ENCODE measurements at places on chromosomes 16 and 17. TPM values are rescaled to one million over a fixed set of nuclear protein-coding genes. Genes with fewer than 3 reads are reported as not detected.

Gene KRT33B
- total RNA-seq, result 0.24 TPM

Gene CYGB
- 2.0 TPM for total RNA-seq

Gene MYH1
- not detected for total RNA-seq

GRCh38 chr17:64323774-64324173 is 60.7 kb upstream of the TEX2 start:
- DNase-seq, result no peak

DNA sequence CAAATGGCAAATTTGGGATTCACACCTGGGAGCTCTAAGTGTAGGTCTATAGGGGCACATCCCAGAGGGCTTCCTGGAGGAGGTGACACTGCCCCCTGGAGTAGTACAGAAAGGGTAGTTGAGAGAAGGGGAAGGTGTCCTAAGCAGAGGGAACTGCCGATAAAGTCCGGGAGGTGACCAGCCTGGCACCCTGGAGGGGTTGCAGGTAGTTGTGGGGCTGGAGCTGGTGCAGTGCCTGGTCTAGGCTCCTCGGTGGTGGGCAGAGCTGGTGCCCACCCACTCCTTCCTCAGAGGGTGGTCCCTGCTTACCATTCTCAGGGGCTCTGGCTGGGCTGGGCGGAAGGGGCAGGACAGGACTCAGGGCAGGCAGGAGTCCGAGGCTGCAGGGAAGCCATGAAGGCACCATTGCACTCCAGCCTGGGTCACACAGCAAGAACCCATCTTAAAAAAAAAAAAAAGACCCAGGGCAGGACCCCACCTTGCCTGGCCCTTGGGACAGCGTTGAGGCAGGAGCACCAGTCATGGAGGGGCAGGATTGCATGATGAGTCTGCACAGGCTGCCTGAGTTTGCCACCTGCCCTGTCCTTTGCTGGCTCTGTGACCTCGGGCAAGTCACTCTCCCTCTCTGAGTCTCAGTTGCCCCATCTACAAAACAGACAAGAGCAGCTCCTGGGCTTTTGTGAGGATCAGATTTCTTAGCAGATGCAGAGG is 43.8 kb downstream of the LAT start:
- DNase-seq, result no peak
